GM18507 (cell line): ENCODE measurements at places on chromosomes 1 and 21.

GRCh38 chr21:41761934-41762635 is 4.8 kb downstream of the RIPK4 start:
- no peak for DNase-seq

DNA sequence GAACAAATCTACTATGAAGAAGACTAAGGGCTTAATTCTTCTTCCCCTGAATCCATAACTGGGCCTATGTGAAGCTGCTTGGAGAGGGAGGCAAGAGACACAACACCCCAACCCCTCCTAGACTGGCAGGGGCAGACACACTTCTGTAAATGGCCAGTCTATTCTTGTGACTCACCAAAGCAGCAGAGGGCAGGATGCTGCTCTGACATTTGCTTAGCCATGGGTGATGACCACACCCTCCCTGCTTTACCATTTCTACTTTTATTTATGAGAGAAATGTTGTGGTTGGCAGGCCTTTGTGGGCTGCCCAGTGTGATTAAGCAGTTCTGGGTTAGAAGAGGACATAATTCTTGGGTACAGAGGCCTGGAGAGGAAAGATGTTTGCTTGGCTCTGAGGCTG is 189.8 kb upstream of the DPYD start:
- DNase-seq = no peak

DNA sequence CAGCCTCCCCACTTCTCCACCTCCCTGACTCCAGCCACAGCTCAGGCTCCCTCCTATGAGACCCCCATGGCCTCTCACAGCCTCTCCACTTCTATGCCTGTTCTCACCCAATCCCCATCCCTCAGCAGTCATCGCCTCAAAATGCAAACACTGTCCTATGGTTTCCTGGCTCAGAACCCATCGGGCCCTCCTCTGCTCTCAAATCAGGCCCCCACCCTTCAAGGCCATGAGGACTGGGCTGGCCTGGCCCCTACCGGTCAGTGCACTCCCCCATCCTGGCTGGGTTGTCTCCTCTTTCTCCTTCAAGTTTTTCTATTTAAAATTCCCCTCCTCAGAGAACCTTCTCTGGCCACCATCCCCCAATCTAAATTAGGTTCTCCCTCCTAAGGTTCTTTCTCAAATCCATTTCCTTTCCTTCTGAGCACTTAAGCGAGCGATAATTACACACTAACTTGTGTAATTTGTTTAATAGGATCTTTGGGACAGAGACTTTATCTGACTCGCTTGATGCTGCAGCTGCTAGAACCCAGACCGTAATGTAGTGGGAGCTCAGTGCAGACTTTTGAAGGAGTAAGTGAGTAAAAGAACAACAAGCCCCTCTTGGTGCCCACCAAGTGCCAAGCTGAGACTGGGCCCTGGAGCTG is 347.2 kb downstream of the MATN1 start:
- DNase-seq = no peak

DNA sequence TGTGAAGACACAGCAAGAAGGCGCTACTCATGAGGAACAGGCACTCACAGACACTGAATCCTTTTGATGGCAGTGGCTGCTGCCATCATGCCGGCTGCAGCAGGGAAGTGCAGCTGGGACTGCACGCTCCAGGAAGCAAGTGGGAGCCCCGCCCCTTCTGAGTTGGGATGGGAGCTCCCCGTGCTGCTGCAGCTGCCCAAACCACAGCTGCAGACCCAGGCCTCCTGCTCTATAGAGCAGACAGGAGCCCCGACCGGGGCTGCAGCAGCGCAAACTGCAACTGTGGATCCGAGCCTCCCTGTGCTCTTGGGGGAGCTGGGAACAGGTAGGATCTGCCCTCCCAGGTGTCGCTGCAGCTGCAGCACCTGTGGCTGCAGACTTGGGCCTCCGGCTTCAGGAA is 65.2 kb upstream of the MARK1 start:
- DNase-seq = no peak
